Naive thymus-derived CD8-positive, alpha-beta T cell (primary cell): ENCODE measurements at places on chromosomes 6 and 20.
A peak's percentile ranks its signal among the peaks of the same experiment; 100 is the strongest.

- DNase-seq = no peak
Observed at GRCh38 chr6:74956559-74957428, 249.1 kb downstream of the COL12A1 start.

DNA sequence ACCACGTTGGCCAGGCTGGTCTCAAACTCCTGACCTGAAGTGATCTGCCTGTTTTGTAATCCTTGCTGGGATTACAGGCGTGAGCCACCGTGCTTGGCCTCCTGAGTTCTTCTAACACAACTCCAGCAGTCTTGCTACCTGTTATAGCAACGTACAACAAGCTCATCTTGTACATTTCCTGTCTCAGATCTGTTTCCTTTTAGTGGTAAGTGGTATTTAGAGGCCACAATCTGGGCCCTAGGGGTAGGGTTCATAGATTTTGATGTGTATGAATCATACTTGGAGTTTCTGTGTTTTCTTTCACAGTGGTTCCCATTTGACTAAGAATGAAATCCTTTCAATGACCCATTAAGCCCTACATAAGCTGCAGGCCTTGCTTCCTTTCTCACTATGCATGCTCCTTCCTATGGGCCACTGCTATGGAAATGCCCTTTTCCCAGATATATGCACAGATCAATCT is 27.1 kb upstream of the SYNCRIP start:
- DNase-seq = no peak

DNA sequence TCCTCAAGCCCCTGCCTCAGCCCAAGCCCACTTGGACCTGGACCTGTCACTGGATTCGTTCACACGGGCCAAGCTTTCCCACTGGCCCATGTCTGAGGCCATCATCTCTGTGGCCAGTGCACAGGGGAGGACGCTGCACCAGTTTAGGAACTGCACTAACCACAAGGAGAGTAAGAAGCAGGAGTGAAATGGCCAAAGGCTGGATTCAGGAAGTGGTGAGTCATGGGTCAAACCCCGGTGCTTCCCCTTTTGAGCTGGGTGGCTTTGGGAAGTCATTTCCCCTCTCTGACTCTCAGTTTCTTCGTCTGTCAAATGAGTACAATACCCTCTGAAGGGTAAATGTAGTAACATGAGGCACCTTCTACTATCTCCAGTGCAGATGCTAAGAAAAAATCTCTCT is 87.9 kb downstream of the CD40 start:
- DNase-seq = no peak

DNA sequence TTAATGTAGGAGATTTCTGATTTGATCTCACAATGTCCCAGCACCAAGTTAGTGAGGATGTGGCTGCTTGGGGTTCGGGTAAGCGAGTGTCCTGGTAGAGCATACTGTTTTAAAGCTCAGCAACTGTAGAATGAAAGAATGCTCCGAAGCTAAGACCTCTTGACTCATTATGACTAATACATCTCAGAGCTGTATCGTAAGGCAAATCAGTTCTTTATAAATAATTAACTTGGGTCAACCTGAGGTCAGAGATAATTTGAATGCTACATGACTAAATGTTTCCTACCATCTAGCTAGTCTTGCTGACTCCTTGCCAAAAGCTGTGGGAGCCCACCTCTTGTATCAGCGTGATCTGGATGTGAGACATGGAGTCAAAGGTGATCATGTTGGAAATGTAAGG is 128.8 kb upstream of the PDE7B start:
- DNase-seq = no peak

GRCh38 chr6:97885828-97886227 is 602.8 kb upstream of the MMS22L start:
- DNase-seq = no peak

DNA sequence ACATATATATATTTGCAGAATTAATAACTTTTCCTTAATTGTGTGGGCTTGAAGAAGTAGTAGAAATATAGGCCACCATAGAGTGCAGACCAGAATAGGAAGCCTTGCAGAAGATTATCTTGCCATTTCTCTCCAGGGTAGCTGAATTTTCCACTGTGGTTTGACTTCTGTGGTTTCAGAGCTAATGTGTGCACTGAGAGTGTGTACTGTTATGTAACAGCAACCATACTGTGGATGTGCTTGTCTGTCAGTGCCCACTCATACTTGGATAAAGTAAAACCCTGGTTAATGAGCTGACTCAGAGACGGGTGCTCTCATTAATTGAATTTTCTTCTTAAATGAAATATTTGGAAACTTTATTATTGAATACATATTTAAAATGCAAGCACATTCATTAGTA is 57.2 kb downstream of the CEP43 start:
- no peak for DNase-seq

DNA sequence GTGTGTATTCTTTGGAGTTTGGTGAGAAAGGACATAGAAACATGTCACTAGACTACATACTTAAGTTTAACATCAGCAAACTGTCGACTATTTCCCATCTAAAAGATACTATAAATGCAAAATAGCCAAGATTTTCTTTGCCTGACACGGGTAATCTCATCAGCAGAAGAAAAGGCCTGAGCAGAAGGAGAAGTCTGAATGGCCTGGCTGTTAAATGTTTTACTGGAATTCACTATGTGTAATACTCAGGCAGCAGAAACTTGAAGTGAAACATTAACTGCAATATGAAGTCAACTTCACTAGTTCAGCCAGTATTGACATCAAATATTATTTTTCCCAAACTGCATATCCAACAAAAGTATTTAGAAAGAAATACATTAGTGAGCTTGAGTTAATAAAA is 6.4 kb upstream of the DSE start:
- no peak for DNase-seq

GRCh38 chr20:32395066-32395465 is 36.9 kb downstream of the ASXL1 start:
- no peak for DNase-seq

DNA sequence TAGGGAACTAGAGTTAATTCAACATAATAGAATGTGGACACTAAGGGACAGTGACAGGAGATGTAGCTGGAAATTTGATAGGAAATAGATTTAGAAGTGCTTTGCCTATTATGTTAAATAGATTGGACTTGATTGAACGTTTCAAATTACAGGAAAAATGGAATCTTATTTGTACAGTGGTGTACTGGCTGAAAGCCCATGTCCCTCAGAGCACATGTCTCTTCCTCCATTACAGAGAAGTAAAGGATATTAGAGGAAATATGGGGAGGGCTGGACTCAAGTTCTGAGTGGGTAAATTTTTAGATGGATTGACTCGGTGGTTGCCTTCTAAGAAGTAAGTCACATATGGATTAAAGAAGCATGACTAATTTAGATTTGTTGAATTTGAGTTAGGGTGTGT is 11.4 kb downstream of the PKIB start:
- DNase-seq = no peak

DNA sequence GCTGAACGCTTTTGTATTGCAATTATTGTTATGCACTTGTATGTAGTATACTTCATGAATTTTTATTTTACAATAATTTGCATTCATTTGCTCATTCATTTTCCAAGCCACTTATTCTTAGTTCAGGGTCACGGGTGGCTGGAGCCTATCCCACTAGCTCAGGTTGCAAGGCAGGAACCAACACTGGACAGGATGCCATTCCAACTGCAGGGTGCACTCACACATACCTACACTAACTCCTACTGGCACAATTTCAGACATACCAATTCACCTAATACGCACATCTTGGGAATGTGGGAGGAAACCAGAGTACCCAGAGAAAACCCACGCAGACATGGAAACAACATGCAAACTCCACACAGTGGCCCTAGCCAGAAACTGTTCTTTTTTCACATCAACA is 61.8 kb downstream of the LMBRD1 start:
- no peak for DNase-seq

DNA sequence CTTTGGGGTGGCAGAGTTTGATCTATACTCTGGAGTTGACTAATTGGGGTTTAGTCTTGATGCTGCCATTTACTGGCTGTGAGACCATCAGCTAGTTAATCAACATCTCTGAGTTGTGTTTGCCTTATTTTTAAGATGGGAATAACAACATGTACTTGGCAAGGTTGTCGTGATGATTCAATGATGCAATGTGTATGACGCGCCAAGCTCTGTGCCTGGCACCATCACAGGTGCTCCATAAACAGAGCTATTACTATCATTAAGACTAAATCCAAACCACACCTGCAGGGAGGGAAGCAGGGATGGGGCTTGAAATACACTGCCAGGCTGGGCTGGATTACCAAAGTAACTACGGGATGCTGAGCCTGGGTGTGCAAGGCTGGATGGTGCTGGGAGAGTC is 60.1 kb upstream of the E2F3 start:
- DNase-seq = no peak

- no peak for DNase-seq
Observed at GRCh38 chr6:20954315-20954714, 420.1 kb downstream of the CDKAL1 start.

DNA sequence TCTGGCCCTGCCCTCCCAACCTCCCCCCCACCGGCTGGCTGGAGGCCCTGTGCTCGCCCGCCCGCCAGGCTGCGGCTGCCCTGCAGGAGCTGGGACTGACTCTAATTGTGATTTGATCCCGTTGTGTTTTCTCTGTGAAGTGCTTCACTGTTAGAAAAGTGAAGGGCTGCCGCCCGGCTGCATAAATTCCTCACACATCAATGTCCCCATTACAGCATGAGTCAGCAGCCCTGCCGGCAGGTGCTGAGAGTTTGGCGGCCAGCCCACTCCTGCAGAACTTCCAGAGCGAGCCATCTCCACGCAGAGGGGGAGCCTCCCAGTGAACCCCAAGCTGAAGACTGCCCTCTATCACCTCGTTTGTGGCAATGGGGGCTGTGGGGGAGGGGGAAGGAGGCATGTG is 137.9 kb downstream of the DLL1 start:
- no peak for DNase-seq

- DNase-seq = no peak
Observed at GRCh38 chr6:129717277-129717676, 7.3 kb upstream of the ARHGAP18 start.

DNA sequence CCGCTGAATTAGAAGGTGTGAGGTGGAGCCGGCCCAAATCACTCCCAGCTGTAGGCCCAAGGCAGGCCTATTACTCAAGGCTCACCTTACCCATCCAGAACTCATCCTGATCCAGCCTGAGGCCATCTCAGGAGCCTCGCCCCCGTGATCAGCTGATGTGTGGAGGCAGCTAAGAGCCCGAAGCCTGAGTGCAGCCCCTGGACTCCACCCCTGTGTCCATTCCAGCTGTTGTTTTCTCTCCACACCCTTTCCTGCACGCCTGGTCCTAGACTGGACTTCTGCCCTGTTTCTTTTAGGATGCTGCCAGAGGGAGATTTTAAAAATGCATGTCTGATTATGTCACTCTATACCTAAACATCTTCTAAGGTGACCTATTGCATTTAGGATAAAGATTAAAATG is 124.7 kb upstream of the SUPT3H start:
- no peak for DNase-seq

DNA sequence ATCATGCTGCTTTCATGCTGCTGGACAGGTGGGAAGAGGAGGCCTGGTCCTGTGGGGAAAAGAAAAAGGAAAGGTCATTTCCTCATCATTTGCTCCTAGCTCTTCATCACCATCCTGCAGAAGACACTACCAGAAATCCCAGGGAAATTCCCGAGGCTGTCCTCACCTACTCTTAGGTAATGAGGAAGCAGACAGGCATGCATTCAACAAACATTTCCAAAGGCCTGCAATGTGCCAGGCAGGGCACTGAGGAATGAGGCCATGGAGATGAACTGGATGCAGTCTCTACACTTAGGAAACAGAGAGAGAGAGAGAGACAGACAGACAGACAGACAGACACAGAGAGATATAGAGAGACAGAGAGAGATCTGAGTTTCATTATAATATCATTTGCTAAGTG is 83.0 kb upstream of the MRPS10 start:
- no peak for DNase-seq

- DNase-seq = no peak
Observed at GRCh38 chr20:48463096-48463720, 364.6 kb downstream of the PREX1 start.

DNA sequence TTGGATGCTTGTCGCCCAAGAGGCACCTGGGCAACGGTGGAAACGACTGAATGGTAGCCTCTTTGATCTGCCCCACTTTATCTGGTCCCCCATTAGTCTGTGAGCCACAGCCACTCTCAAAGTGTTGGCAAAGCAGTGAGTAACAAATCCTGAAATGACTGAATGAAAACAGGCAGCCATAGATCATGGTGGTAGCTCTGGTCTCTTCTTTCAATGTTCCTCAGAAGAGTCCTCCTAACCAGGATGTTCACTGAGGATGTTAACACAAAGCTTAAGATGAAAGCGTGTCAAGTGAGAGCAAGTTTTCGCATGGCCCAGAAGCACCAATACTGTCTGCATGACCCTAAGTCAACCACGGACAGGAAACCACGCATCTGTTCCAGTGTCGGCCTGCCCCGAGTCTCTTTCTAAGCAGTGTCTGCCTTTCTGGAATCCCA is 107.3 kb downstream of the IRF4 start:
- no peak for DNase-seq

DNA sequence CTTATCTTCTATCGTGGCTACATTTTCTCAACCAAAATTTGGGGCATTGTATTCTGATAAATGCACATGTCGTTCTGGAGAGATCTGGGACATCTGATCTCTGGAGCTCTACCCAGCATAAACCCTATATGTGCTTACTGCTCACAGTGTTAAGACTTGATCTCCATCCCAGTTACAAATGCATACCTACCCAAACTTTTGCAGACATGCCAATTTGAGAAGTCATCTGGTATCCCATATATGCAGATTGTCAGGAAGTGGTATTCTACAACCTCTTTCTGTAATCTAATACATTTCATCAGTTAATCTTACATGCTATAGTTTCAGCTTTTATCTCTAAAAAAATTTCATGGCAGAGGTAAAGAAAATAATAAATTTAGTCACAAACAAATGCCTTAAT is 11.2 kb downstream of the BAG2 start:
- no peak for DNase-seq

DNA sequence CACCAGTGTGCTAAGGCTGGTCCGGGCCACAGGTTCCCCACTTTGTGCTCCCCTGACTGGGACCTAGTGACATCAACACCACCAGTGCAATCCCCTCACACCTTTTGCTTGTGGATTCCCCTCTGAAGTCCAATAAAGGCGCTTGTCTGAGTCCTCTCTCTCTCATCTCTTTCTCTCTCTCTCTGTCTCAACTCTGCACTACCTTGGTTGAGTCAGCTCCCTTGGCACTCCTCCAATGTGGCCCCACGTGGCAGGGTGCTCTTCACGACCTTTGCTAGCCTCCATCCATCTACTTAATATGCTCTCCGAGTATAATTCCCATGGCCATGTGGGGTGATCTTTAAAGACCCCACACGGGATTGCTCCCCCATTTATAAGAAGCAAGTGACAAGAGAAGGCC is 385.0 kb downstream of the CD83 start:
- no peak for DNase-seq

GRCh38 chr6:14270925-14271788 is 153.6 kb downstream of the CD83 start:
- peak; percentile 20 for DNase-seq
